Kidney glomerular epithelial cell (primary cell): ENCODE measurements at places on chromosomes 1 and 21.

- no peak for DNase-seq
Observed at GRCh38 chr1:23506376-23507107, 22.6 kb upstream of the ASAP3 start.

GRCh38 chr1:11748294-11749202 lies 12.6 kb downstream of the AGTRAP start:
- no peak for DNase-seq

- DNase-seq, result no peak
Observed at GRCh38 chr21:42515708-42516502, 2.3 kb downstream of the SLC37A1 start.

DNA sequence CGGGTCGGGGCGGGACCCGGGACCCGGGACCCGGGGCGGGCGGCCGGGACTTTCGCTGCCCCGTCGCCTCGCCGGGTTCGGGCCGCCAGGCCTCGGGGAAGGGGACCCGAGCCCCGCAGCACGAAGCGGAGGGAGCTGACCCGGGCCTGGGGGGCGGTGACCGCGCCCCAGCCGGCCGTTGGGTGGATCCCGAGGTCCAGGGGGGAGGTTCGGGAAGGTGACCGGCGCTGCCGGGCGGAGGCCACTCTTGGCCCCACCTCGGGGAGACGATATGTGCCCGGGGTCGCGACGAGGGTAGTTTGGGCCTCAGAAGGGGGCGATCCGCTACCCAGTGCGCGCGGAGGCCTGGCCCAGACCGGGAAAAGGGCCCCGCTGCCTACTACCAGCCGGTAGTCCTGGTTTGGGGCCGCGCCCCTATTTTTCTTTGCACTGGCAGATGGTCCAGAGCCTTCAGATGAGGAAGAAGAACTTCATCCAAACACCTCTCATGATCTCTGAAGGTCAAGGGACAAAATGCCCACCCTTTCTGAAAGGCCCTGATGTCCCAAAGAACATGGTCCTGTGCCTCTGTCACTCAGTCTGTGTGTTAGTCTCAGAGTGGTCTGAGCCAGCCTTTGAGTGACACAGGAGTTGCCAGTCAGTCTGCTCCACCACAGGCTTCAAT lies 766 bp downstream of the AGO4 start:
- peak; percentile 23 for DNase-seq

DNA sequence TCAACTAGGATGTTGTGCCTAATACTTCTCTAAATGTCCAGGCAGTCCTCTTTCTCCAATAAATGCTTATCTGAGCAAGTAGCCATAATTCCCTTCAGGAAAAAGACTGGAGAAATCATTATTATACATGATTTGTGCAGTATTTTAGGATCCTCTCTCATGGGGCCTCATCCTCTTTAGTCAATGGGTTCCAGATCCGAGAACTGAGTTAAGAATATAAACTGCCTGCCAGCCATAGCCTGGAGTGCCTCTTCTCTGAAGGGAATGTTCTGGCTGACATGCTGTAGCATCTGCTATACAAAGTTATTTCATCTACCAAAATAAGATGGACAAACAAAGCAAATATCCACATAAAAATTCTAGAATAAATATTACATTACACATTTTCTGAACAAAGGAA lies 334.0 kb upstream of the PRMT6 start:
- no peak for DNase-seq

- DNase-seq, result no peak
Observed at GRCh38 chr1:119394085-119394484, 20.9 kb upstream of the HSD3B2 start.

DNA sequence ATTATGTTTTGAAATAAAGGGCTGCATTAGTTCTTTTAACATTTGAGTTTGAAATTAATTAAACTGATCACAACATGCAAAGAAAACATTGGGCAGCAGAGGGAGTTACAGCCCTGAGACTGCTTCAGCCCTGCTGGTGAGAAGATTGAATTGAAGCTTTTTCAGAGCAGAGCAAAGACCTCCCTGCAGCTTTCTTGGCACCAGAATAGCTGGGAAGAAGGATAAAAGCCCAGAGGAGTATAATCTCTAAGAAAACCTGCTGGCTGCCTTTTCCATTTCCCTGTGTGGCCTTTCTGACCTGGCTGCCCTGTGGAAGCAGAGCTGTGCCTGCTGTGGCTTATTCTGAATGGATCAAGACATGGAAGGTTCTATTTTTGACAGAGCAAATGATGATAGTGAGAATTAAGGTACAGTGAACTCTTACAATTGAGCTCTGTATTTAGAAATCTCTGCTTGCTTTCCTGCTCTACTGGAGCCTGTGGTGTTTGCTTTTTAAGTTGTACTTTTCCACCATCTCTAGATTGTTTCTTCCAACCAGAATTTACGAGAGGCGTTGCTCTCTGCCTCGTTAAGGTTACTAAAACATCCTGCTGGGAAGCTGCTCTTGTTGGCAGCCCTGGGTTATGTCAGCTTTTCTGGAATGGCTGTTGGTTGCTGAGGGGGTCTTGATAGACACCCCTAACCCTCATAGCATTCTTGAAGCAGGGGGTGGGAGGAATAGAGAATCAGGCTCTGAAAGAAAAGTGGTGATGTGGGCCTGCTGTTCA lies 9.9 kb downstream of the SNRPE start:
- DNase-seq, result peak; percentile 50

- no peak for DNase-seq
Observed at GRCh38 chr21:31744182-31744800, 12.4 kb upstream of the SCAF4 start.

DNA sequence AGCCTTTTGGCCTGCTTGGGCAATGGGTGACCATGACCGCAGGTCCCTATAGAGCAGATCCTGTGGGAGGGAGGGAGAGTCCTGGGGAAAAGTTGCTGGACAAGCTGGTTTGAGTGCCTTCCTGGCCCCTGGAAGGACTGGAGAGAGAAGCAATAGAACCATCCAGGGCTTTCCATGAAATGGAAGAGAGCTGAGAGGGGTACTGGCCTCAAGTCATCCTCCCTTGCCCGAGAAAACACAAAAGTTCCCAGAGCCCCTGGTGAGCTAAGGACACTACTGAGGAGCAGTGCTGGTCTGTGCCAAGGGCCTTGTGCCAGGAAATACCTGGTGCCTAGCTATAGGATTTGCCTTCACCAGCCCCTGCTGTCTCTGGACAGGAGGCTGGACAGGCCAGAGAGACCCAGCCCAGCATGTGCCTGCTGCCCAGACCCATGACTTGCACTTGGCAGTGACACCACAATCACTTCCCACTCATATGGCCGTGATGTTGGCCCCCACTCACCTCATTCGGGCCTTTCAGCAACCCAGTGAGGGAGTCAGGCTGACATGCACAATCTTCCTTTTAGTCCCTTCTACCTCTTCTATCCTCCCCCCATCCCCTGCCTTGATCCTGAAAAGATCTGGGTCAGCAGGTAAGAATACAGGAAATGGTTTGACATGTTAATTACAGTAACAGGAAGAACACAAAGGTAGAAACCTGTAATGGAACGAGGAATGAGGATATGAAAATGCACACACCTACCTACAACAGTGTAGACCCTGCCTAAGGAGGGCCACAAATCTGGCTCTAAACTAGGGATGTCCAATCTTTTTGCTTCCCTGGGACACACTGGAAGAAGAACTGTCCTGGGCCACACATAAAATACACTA lies 7.0 kb downstream of the SH3BP5L start:
- DNase-seq, result no peak

- DNase-seq, result no peak
Observed at GRCh38 chr1:32893198-32894018, 7.1 kb downstream of the HPCA start.

- DNase-seq, result no peak
Observed at GRCh38 chr1:35448344-35448801, 108.8 kb downstream of the KIAA0319L start.

GRCh38 chr1:109628540-109629321 lies 9.1 kb downstream of the AMPD2 start:
- DNase-seq, result peak; percentile 97

GRCh38 chr1:115062542-115063004 lies 26.7 kb downstream of the TSPAN2 start:
- DNase-seq, result peak; percentile 43

- DNase-seq, result no peak
Observed at GRCh38 chr1:73778471-73778870, 419.5 kb downstream of the LRRIQ3 start.

DNA sequence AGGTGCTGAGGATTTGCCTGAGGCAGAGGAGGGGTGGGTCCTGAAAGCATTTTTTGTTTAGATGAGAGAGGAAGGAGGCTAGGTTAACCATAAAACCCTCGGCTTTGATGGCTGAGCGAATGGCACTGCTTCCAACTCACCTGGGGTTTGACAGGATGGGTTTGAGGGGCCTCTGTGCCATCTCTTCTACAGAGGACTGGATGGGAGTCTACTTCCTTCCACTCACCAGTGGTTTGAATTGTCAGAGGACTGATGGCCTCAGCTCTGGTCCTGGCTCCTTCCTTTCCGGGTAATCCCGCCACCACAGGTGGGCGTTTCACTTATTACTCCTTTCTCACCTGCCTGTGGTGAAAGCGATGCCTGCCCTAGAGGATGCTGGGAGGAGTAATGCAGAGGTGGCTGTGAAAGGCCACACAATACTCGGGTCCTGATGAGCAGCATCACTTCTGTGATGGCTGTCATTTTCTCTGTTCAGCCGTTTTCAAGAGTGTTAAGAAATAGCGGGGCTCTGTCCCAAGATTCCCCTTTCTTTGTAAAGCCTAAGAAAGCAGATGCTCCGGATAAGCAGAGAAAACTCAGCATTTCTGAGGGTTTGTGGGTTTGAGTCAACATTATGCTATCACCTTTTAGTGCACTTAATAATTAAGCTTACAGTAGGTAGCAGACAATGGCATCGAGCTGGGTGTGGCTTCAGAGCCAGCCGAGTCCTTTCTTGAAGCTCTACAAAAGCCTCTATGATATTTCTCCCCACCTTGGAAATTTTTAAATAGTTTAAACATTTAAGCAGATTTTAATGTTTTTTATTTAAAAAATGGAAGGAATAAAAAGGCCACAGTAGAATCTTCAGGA lies 220.7 kb downstream of the HLX start:
- peak; percentile 64 for DNase-seq

DNA sequence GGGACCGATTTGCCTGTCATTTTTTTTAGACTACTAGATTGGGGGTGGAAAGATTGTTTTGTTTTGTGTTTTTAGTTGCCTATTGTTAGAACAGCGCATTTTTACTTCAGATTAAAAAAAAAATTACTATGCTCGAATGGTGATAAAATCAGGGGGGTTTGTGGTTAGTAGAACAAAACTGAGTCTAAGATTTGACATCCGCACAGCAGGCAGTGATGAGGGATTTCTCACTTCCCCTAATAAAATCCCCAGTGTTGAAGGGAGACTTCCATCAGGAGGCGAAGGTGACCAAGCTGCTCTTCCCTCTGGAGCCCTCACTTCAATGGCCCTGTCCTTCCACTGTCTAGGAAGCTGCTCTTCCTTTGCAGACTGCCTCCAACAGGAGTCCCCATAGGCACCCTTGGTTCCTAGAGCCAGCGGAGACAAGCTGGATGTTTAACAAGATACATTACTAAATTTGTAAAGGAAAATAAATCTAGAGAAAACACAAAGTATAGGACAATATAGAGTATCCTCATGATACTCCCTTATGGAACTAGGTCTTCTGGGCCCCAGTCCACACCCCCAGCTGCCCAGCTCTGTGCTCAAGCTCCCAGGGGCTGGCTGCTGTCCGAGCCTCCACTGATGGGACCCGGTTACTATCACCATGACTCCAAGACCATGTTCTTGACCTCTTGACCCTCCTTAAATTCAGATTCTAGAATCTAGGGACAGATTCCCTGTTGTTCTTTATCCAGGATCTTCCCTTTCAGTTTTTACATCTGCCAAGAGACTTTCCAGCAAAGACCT lies 31.0 kb downstream of the TENT5C start:
- DNase-seq, result no peak

DNA sequence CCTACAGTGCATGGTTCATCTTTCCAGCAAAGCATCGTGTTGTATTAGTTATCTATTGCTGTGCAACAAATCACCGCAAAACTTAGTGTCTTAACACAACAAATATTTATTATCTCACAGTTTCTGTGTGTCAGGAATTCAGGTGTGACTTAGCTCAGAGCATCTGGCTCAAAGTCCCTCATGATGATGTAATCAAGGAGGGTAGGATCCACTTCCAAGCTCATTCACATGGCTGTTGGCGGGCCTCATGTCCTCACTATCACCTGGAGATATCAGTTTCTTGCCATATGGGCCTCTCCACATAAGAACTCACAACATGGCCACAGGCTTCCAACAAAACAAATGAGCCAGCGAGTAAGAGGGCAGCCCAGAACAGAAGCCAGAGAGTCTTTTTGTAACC lies 135.6 kb upstream of the GJB5 start:
- DNase-seq, result no peak

GRCh38 chr1:228898582-228898992 lies 163.3 kb downstream of the RHOU start:
- DNase-seq, result no peak

DNA sequence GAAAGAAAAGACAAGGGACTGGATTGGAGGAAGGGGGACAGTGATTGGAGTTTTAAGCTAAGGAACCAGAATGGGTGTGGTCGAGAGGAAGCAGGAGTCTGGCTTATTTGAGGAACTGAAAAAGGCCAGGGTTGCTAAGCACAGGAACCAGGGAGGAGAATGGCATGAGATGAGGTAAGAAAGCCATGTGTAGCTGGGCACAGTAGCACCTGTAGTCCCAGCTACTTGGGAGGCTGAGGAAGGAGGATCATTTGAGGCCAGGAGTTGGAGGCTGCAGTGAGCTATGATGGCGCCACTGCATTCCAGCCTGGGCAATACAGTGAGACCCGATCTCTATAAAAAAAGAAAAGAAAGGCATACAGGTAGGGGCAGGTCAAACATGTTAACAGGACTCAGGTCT lies 8.1 kb upstream of the KHDRBS1 start:
- no peak for DNase-seq
